ENCODE measurements at places on chromosomes 1 and 21.

- DNase-seq, result no peak
These were observed 12.7 kb upstream of the FOXE3 start for GRCh38 chr1:47403321-47403910.

- DNase-seq, result no peak
These were observed 113.1 kb upstream of the RGS18 start for GRCh38 chr1:192045131-192045530.

- no peak for DNase-seq
These were observed 17.0 kb downstream of the SLC25A24 start for GRCh38 chr1:108182959-108183700.

GRCh38 chr21:18715606-18716005 is 312.0 kb upstream of the TMPRSS15 start:
- no peak for DNase-seq

DNA sequence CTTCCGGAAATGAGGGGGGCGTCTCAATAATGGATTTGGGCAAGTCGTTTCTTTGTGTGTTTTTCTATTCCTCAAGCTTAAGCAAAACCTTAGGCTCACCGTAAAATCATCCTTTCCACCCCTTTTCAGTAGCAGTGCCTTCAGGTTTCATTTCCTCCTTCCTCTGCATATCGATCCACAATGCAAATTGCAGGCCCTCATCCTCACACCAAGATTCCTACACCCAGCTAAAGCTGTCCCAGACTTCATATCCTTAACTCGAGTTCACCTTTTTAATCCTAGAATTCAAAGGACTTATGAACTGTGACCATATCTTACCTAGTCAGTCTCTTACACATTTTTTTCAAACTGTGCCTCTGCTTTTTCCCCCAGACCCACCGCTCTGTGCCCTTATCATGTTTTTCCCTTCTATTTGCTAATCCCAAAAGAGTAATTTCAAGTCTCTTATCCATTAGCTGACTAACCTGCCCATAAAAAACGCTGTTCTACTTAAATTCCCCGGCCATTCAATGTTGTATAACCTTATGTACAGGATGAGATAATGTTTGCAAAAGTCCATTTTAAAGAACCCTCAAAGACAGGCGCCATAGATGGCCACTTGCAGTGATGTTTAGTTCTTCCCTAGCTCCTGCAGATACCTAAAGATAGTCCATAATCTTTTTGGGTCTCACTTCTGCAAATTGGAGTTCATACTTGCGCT is 1.5 kb downstream of the AKIRIN1 start:
- no peak for DNase-seq

GRCh38 chr1:173554541-173555250 is 48.2 kb downstream of the SLC9C2 start:
- DNase-seq, result no peak

DNA sequence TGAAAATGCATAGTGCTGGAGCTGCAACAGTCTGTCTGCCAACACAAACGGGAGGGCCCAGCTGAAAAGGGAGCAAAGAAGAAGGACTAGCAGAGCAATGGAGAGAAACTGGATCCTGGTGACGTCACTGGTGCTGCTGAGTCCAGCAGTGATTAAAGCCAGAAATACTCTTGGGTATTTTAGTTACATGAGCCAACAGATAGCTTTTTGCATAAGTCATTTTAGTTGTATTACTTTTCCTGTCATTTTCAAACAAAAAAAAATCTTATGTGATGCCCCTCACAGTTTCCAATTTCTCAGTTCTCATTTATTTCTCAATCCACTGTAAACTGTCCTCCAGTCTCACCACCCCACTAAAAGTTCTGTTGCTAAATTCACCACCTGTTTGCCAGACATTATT is 38.7 kb upstream of the NEK7 start:
- DNase-seq, result no peak

- no peak for DNase-seq
These were observed 126.0 kb upstream of the HMCN1 start for GRCh38 chr1:185608177-185608576.

- peak; percentile 76 for DNase-seq
These were observed 53.5 kb downstream of the NFASC start for GRCh38 chr1:204924013-204924759.

GRCh38 chr1:56627636-56628039 is 17.5 kb upstream of the PRKAA2 start:
- DNase-seq, result no peak

GRCh38 chr1:236809148-236809547 is 14.1 kb downstream of the MTR start:
- DNase-seq, result no peak

DNA sequence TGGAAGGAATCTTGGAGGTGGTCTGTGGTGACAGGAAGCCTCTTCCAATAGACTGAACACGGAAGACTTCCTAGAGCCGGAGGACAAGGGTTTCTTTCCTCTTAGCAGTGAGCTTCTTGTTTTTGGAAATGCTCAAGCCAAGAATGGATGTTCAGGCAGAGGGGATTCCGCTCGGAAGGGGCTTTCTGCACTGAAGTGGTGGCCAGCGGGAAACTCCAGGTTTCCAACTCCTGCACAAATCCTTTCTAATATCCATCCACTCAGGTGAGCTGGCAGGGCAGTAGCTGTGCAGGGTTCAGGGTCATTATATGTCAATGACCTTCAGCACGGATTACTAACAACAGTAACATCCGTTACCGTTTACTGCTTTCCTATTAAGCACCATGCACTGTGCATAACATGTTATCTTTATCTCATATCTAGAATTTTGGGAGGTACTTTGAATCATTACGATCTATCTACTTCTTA is 573 bp upstream of the CPT2 start:
- DNase-seq, result no peak

DNA sequence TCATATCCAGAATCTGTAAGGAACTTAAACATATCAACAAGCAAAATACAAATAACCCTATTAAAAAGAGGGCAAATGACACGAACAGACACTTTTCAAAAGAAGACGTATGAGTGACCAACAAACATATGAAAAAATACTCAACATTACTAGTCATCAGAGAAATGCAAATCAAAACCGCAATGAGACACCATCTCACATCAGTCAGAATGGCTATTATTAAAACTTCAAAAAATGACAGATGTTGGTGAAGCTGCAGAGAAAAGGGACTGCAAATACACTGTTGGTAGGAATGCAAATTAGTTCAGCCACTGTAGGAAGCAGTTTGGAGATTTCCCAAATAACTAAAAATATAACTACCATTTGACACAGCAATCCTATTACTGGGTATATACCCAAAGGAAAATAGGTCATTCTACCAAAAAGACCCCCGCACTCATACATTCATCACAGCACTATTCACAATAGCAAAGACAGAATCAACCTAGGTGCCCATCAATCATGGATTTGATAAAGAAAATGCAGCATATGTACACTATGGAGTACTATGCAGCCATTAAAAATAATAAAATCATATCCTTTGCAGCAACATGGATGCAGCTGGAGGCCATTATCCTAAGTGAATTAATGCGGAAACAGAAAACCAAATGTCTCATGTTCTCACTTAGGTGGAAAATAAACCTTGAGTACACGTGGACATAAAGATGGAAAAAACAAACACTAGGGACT is 230.1 kb upstream of the RAB4A start:
- DNase-seq, result no peak

- DNase-seq, result no peak
These were observed 35.4 kb downstream of the ADGRL2 start for GRCh38 chr1:81836007-81836626.

- no peak for DNase-seq
These were observed 62.9 kb downstream of the GADD45A start for GRCh38 chr1:67747671-67748546.

DNA sequence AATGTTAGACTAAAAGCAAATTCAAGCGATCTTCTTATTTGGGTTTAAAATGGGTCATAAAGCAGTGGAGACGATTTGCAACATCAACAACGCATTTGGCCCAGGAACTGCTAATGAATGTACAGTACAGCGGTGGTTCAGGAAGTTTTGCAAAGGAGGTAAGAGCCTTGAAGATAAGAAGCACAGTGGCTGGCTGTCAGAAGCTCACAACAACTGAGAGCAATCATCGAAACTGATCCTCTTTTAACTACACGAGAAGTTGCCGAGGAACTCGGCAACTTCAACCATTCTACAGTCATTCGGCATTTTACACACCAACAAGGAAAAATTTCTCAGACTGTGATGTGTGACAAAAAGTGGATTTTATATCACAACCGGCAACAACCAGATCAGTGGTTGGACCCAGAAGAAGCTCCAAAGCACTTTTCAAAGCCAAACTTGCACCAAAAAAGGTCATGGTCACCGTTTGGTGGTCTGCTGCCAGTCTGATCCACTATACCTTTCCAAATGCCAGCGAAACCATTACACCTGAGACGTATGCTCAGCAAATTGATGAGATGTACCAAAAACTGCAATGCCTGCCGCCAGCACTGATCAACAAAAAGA is 47.9 kb downstream of the ASH1L start:
- no peak for DNase-seq

DNA sequence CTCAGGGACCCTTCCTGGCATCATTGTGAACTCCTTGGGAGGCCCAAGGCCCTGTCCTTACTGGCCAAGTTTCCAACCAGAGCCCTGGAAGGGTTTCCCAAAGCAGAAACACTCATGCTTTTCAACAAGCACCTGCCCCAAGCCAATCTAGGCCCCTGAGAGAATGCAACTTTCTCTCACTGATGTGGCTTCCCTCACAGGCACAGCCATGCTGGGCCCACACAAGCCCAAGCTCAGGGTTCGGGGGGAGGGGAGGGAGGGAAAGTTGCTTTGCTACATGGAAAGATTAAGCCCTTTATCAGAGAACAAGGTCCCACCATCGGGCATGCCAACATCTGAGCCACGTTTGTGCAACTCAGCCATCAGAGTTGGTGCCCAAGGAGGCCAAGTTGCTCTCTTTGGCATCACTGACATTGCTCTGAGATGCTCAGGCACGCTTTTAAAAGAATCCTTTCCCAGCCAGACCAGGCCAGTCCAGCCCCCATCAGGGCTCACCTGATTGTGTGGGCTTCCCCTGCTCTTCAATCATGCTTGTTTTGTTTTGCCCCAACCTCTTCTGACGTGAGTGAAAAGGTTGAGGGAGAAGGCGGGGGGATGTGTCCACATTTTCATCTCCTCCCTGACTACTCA is 43.5 kb downstream of the RIMS3 start:
- no peak for DNase-seq

DNA sequence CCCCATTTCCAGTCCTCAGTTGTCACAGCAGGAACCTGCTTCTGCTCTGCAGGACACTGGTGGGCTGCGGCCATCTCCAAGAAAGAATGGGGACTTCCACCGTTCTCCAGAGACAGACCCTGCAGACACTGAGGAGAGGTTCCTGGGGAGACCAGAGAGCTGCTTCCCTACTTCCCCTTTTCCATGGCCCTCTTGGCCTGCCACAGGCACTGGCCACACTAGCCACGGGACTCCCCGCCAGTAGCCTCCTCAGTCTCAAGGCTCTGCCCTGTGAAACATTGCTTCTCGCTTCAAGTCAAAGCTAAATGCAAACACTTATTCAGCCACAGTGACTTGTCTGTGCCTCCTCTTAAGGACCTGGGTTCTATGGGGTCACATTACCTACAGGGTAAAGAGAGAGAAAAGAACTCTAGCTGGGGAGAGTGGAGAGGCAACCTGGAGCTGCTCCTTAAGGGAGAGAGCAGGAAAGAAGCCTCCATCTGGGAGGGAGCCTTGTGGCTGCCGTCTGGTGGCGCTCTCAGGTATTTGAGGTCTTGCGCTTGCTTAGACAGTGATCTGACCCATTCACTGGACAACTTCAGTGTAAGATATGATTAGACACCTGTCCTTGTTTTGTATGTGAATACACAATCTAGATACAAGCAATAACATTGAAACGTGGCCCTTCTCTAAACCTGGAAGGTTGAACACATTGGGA is 5.4 kb upstream of the SLAMF8 start:
- DNase-seq, result no peak

- peak; percentile 47 for DNase-seq
These were observed 805 bp downstream of the NRIP1 start for GRCh38 chr21:15063814-15064575.

- DNase-seq, result no peak
These were observed 411.8 kb upstream of the ESRRG start for GRCh38 chr1:217134857-217135568.

DNA sequence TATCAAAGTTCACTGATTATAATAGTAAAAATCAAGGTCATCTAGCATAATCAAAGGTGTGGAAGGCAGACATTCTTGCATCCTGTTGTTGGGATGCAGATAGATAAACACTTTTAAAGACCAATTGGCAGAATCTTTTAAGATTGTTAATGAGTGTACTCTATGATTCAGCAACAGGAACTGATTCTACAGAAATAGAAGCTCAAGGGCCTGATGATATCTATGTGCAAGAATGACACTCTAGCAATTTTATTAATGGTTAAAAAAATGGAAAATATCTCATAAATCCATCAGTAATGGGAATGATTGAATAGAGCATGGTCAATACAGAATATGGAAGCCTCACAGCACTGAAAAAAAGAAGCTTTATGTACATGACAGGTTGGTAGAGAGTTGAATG is 2.2 kb upstream of the ATP1A4 start:
- DNase-seq, result no peak

- DNase-seq, result no peak
These were observed 8.2 kb downstream of the ADORA1 start for GRCh38 chr1:203135636-203136305.

GRCh38 chr1:89743788-89744187 is 77.0 kb upstream of the LRRC8D start:
- no peak for DNase-seq

GRCh38 chr1:218671573-218671972 is 326.4 kb downstream of the TGFB2 start:
- DNase-seq, result no peak

GRCh38 chr1:32199717-32200072 is 700 bp upstream of the CCDC28B start:
- peak; percentile 89 for DNase-seq

DNA sequence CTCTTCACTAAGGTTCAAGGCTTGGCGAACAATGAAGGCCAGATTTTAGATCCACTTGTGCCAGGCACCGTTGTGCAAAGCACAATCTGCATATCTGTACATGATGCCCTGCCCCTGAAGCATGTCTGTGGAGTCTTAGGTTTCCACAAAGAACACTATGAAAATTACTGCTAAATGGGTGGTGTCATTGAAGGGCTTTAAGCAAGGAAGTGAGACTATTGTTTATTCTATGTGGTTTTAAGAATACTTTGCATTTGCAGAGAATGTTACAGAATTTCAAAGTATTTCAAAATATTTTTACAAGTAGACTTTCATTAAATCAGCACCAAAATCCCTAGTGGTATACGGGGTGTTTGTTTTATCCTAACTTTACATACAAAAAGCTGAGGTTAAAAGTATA is 8.8 kb downstream of the TSEN15 start:
- no peak for DNase-seq

- no peak for DNase-seq
These were observed 15.2 kb upstream of the GPR153 start for GRCh38 chr1:6275826-6276782.

DNA sequence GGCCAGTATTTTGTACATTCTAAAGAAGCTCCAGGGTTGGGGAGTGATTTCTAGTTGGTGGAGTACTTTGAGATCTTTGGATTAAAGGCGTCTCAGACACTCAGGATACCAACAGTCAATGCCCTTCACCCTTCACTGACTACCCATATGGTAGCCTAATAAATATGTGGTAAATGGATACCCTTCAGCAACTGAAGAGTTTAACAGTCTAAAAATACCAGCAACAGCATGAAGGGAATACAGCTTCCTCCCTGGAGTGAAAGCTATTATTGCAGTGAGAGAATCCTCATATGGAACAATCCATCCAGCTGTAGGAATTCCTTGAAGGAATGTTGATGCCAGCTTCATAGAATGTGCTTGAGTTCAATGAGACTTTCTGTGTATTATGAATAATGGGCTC is 26.8 kb downstream of the DNAJC11 start:
- no peak for DNase-seq
